ENCODE measurements at places on chromosomes 4 and X.

- DNase-seq: no peak
These were observed 4.3 kb downstream of the CCNA2 start for GRCh38 chr4:121819216-121819965.

DNA sequence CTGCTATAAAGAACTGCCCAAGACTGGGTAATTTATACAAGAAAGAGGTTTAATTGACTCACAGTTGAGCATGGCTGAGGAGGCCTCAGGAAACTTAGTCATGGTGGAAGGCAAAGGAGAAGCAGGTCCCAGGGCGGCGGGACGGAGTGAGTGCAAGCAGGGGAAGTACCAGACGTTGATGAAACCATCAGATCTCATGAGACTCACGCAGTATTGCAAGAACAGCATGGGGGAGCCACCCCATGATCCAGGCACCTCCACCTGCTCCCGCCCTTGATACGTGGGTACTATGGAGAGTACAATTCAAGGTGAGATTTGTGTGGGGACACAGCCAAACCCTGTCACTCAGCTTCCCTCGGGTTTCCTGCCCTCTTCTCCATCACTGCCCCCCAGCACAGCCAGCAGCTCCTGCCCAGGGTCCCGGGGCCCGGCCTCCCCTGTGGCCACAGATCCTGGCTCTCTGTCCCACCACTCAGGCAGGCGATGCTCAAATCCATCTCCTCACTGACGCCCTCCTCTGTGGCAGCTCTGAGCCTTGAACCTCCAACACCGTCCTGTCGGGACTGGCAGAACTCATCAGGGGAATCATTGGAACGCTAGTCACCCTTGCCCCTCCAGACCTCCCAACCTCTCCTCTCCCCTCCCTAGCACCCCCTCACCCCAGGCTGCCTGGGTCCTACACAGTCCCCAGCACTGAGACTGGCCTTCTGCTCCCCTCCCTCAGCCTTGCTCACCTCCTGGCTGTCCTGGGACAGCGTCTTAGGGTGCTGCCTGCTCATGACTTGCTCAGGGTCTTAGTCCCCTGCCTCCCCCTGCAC is 37.6 kb downstream of the FGFRL1 start:
- DNase-seq: no peak

DNA sequence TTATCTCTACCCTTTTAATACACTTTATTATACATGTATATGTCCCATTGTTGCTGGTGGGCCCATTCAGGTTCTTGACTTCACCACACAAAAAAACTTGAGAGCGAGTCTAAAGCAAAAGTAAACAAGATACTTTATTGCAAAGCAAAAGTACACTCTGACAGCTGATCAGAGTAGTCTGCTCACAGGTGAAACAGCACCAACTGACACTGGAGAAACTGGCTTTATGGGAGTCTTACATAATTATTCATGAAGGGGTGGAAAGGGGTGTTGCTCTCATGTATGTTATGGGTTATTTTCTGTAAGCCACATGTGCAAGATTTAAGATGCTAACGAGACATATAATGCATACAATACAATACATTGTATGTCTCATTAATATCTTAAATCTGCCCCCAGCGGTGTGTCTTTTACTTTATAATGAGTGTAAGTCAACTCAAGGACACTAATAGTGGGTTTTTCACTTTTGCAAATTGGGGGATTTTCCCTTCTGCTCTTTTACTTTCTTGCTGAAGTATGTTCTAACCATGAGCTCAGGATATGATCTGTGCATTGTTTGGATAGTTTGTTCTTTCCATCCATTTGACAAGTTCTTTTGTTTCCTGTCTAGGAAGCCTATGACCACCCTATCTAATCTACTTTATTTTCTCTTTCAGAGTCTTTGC is 256.1 kb upstream of the ITM2A start:
- no peak for DNase-seq

GRCh38 chrX:154063234-154063633 is 34.3 kb downstream of the MECP2 start:
- peak; percentile 10 for DNase-seq

DNA sequence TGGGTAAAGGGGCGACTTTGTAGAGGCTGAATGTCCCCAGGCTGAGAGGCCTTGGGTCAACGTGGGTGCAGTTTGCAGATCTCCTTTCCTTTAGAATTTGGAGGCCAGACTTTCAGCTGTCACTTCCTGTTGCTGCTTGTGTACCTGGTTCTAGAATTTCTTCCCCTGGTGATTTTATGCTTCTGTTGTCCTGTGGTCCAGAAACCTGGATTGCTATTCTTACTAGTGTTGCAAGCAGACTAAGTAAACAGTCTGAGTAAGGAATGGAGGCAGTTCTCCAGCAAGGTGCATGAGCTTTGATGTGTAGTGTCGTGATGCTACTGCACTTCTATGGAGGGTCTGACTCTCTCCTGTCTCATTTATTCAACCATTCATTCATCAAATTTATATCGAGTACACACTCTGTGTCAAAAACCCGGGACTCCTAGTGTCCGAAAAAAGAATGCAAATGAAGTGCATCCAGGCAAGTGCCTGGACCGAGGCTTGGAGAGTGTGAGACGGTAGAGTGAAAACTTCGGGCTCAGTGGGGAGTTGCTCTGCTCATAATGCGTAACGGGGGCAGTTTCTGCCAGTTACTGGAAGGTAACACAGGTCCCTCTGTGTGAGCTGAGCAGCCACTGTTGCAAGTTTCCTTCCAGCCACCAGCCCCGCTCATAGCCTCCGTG is 83.3 kb downstream of the SORCS2 start:
- no peak for DNase-seq

DNA sequence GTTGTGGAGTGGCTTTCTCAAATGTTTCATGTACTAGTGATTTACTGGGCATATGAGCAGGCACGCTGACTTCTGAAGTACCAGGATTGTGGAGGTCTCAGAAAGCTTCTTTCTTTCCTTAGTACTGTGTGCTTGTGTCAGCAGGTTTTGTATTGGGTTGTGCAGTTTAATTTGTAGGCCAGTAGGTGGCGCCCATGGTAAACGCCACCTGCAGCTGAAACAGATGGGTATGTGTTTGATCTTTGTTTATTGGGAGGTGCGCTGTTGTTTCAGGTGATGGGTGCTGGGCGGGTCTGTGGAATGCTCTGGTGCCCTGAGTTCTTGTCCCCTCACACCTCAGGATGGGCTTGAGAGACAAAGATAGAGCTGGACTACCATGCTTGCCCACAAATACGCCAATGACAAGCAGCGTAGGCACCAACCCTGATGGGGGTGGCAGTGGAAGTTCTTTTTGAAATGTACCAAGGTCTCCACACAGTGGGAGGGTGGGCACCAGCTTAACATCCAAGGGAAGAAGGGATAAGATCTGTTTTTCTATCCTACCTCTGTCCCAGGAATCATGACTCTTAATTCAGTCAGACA is 141.5 kb downstream of the RPS6KA6 start:
- DNase-seq: no peak

DNA sequence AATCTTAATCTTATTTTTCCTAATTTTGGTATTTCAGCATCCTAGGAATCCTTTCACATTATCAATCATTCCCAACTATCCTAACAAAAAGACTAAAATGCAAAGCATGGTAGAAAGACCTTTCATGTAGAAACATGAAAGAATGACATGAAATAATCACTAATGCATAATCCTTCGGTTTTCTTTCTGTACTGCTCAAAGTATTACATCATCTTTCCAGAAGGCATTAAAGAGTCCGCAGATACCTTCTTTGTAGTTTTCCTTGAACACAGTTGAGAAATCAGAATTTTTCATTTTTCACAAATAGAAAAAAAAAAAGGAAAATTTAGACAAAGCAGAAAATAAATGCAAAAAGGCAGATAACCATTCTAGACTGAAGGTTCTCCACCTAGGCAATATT is 11.5 kb downstream of the RCHY1 start:
- DNase-seq: no peak

- DNase-seq: no peak
These were observed 43.2 kb upstream of the FUNDC1 start for GRCh38 chrX:44585866-44586265.

DNA sequence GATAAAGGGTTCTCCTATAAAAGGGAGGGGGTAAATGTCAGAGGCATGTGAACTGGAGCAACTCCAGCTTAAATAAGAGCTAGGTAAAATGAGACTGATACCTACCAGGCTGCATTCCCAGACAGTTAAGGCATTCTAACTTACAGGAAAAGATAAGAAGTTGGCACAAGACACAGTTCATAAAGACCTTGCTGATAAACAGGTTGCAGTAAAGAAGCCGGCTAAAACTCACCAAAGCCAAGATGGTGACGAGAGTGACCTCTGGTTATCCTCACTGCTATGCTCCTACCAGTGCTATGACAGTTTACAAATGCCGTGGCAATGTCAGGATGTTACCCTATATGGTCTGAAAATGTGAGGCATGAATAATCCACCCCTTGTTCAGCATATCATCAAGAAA is 13.1 kb upstream of the SULT1B1 start:
- no peak for DNase-seq

DNA sequence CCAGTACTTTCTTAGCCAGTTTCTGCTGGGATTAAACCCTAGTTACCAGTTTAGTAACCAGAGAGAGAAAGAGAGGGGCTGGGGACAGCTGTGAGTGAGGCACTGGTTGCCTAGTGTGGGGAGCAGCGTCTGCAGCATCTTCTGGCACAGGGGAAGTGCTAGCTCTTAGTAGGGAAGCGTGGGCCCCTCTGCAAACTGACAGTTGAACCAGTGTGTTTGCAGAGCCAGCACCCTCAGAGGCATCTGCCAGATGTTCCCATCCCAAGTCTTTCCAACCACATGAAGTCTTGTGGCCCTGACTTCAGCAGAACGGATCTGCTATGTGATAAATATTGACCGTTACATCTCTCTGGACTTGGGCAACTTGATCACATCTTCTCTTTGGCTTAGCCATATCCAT is 15.0 kb downstream of the RBMX2 start:
- no peak for DNase-seq

DNA sequence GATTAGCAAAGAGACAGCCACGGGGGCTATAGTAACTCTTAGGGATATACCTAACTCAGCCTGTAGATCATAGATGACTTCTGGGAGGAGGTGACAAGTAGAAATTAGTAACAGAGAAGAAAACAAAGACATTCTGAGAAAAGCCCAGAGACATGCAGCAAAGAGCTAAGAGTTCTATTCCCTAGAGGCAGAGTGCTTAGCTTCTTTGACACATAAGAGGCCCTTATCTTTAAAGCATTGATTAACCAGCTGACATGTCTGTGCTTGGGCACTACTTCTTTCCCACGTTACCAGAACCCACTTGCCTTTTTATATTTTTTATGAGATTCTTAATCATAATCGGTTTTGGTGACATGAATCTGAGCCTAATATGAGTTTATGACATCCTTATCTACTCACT is 179.5 kb downstream of the GABRB1 start:
- DNase-seq: no peak

- no peak for DNase-seq
These were observed 75.9 kb upstream of the MAML3 start for GRCh38 chr4:140229881-140230280.

DNA sequence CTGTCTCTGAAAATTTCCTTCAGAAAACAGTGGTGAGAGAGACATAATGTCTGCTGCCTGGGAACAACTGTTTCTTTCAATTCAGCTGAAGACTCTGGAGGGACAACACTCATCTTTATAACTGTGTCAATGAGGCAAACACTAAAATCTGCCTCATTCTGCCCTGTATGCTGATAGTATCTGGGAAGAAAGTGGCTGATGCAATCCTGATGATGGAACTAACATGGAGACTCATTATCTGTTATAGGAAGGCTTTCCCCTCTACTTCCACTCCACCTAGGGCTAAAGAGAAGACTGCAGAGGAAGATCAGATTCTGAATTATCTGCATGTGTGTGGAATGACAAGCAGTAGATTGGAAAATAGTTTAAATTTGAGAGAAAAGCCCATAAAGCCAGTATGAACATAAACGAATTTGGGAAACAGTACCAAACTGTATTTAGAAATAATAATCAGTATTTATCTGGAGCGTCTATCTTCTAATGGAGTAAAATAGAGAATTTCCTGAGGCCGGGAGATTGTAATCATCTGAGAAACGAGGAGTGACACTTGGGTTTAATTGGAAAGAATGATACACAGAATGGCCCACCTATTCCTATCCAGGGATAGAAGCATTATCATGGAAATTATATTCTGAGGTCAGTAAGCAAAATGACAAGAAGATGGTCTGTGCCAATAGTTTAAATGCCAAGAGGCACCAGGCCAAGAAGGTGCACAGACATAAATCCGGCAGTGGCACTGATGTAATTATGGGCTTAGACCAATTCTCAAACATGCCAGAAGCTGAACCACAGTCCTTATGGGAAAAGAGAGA is 85.4 kb downstream of the SHISA3 start:
- DNase-seq: no peak

GRCh38 chr4:105352826-105353225 is 121.0 kb downstream of the PPA2 start:
- no peak for DNase-seq

DNA sequence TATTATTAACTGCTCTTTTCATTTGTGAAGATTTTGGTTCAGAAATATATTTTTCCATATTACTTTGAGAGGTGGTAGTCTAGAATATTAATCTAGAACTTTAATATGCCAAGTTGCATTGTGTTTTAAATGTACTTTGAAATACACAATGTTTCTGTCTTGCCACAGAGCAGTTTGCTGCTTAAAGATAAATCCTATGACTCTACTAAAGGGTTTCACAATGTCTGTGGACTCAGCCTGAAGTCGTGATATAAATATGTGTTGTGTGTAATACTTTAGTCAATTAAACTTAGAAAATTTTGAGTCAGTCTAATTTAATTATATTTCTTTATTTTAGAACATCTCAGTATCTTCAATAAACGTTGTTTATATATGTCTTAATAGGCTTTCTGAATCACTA is 1771.7 kb upstream of the PCDH7 start:
- DNase-seq: no peak

DNA sequence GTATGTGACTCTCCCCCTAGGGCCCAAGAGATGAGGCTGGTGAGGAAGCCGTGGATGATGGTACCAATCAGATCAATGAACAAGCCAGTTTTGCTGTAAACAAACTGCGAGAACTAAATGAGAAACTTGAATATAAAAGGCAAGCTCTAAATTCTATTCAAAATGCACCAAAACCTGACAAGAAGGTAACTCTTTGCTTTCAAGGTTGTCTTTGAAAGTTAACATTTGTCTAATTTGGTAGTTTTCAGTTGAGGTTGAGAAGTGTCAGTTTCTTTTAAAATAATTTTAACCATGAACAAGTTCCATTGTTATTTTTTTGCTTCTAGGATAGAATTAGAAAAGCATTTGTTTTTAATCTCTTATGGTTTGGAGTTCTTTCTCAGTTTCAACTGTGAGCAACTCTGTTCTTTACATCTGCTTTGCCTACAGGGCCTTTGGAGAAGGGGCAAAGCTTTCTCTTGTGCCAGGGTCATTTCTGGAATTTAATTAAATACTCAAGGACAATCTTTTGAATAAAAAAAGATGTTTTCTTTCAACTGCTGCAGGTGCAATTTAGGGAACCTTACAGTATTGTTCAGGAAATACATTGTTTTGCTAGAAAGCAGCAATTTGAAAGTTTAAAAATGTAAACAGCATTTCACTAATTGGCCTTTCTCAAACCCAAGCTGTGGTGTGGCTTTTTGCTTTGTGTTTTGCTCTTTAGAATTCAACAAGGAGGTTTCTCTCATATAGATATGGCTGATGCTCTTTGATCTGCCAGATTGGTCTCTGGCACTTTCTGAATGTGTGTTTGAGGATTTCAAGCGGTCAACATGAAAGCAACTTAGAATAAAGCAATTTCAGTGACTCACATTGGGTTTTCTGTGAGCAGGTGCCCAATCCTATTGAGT is 62.9 kb downstream of the LRP2BP start:
- DNase-seq: no peak

GRCh38 chrX:44992775-44993174 is 119.8 kb downstream of the KDM6A start:
- DNase-seq: no peak

GRCh38 chr4:13452927-13453579 is 31.1 kb downstream of the RAB28 start:
- DNase-seq: no peak

All from activated CD4-positive, alpha-beta T cell treated with anti-CD3 and anti-CD28 coated beads for 4 hours (primary cell).